GM12878 (cell line): ENCODE measurements at places on chromosomes 6 and 20. TPM values are rescaled to one million over a fixed set of nuclear protein-coding genes. Genes with fewer than 3 reads are reported as not detected.

GRCh38 chr6:47413752-47414422 lies 63.7 kb upstream of the CD2AP start:
- H3K4me3 ChIP-seq: peak overlapping the region; percentile 64
- H3K27ac ChIP-seq: peak overlapping the region; percentile 71
- H3K27me3 ChIP-seq: no peaks in the 10 kb centered on the region
- 0 out of 2 replicates have a peak, but pooled peaks cover 3% of the 10 kb centered on the region for H3K4me1 ChIP-seq

IRAK1BP1 gene
- 3.7 and 4.3 TPM in 2 replicates for total RNA-seq

PSORS1C2 gene
- not detected in 2 replicates for total RNA-seq

DNA sequence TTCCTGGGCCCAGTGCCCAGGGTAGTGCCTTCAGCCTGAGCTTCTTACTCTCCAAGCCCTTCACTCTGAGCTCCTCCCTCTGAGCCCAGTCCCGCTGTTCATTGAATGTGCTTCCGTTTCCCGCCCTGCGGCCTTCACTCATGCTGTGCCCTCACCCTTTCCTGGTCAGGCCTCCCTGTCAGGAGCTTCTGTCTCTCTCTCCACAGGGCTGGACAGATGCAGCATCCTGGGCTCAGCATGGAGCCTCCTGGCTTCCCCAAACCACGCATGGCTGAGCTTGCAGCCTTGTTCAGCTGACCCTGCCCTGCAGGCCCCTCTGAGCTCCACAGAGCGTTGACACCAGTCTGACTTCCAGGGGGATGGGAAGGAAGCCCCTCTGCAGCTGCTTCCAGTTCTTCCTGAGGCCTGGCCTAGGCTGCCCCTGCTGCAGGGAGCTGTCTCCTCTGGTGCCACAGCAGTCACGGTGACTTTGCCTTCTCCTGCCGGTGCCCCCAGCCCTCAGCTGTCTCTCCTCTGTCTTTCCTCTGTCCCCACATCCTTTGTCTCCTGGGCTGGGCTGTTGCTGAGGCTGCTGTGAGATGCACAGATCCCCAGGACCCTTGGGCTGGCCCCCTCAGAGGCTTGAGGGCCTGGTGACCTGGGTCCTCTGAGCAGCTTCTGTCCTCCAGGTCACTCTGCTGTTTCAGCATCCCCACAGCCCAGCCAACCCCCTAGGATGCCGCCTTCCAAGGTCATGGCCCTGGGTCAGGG lies 7.9 kb upstream of the MYT1 start:
- no peaks in the 10 kb centered on the region for H3K27me3 ChIP-seq
- no peaks in the 10 kb centered on the region for H3K36me3 ChIP-seq

DNA sequence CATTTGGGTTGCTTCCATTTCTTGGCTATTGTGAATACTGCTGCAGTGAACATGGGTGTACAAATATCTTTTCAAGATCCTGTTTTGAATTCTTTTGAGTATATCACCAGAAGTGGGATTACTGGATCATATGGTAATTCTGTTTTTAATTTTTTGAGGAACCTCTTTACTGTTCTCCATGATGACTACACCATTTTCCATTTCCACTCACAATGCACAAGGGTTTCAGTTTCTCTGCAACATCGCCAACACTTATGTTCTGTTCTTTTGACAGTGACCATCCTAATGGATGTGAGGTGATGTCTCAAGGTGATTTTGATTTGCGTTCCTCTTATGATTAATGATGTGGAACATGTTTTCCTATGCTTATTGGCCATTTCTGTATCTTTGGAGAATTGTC lies 214.4 kb upstream of the ZFP64 start:
- no peak overlapping the region for H3K4me3 ChIP-seq
- DNase-seq: no peak
- H3K4me1 ChIP-seq: peaks cover 14% of the 10 kb centered on the region
- no peak overlapping the region for H3K27ac ChIP-seq
- H3K36me3 ChIP-seq: no peaks in the 10 kb centered on the region
- no peaks in the 10 kb centered on the region for H3K27me3 ChIP-seq

DNA sequence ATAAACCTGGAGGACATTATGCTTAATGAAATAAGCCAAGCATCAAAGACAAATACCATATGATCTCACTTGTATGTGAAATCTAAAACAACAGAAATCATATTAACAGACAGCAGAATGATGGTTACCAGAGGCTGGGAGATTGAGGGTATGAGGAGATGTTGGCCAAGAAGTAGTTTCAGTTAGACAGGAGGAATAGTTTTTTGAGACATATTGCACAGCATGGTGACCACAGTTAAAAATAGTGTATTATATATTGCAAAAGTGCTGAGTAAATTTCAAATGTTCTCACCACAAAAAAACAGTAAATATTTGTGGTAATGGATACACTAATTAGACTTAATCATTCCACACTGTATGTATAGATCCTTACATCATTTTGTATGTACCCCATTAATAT lies 1.8 kb downstream of the GABRR1 start:
- H3K36me3 ChIP-seq: no peaks in the 10 kb centered on the region
- H3K4me1 ChIP-seq: no peaks in the 10 kb centered on the region
- no peak overlapping the region for H3K4me3 ChIP-seq
- no peak overlapping the region for H3K27ac ChIP-seq
- DNase-seq: no peak

IL17F gene
- not detected in 2 replicates for total RNA-seq
